ENCODE measurements at places on chromosomes 16 and 17.

- H3K4me1 ChIP-seq: peaks cover 89% of the 10 kb centered on the region
- H3K27me3 ChIP-seq: no peaks in the 10 kb centered on the region
- peak overlapping the region; percentile 80 for H3K27ac ChIP-seq
- DNase-seq: peak; percentile 84
- no peaks in the 10 kb centered on the region for H3K36me3 ChIP-seq
Observed at GRCh38 chr16:66521951-66522771, 27.8 kb downstream of the TK2 start.

DNA sequence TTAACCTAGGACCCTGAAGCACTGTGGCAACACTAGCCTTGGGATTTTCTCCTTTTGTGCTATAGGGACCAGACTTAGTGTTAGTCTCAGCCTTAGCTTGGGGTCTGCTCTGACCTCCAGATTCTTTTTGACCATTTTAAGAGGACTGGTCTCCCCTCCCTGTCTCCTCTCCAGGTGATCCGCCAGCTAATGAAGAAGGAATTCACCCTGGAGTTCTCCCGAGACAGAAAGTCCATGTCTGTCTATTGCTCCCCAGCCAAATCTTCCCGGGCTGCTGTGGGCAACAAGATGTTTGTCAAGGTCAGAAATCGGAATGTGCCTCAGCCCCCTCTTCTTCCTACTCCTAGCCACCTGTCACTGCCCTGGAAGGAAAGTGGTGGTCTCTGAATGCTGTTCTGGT is 19.5 kb downstream of the ATP2A1 start:
- peaks cover 7% of the 10 kb centered on the region for H3K4me1 ChIP-seq
- DNase-seq: no peak
- H3K4me3 ChIP-seq: no peak overlapping the region
- no peaks in the 10 kb centered on the region for H3K27me3 ChIP-seq

DNA sequence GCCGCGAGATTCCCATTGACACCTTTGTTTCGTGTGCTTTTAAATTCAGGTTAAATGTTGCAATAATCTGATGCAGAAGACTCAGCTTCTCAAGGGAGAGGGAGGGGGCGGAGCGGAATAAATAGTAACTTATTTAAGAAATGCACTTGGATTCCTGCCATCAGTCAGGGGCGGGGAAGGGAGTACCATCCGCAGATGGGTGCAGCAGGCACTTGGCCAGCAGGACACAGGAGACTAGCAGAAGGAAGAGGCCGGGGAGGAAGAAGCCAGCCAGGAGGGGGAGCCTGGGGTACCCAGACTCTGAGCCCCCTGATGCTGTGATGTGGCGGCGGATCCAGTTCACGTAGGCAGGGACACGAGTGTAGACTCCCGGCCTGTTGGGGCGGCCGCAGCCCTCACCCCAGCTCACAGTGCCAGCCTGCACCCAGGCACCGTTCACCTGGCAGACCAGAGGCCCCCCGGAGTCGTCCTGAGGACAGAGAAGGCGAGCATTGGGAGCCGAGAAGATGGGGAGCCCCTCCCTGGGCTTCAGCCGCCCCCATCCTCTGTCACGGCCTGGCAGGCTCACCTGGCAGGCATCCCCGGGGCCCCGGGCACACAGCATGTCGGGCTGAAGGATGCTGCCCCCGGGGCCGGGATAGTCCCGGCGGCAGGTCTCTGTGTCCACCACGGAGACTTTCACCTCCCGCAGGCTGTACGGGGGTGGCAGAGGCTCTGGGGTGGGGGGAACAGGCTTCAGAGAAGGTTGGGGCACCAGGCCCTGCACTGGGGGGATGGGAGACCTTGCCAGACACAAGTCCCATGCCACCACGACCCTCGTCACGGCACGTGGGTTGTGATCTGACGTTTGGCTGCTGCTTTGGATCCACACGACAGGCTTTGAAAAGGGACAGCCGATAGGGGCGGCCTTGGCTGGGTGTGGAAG is 3.2 kb downstream of the TPSG1 start:
- no peaks in the 10 kb centered on the region for H3K36me3 ChIP-seq
- H3K4me1 ChIP-seq: no peaks in the 10 kb centered on the region
- no peak for DNase-seq

- DNase-seq: no peak
- no peaks in the 10 kb centered on the region for H3K27me3 ChIP-seq
- no peak overlapping the region for H3K4me3 ChIP-seq
Observed at GRCh38 chr17:46115699-46116098, 77.5 kb downstream of the KANSL1 start.

DNA sequence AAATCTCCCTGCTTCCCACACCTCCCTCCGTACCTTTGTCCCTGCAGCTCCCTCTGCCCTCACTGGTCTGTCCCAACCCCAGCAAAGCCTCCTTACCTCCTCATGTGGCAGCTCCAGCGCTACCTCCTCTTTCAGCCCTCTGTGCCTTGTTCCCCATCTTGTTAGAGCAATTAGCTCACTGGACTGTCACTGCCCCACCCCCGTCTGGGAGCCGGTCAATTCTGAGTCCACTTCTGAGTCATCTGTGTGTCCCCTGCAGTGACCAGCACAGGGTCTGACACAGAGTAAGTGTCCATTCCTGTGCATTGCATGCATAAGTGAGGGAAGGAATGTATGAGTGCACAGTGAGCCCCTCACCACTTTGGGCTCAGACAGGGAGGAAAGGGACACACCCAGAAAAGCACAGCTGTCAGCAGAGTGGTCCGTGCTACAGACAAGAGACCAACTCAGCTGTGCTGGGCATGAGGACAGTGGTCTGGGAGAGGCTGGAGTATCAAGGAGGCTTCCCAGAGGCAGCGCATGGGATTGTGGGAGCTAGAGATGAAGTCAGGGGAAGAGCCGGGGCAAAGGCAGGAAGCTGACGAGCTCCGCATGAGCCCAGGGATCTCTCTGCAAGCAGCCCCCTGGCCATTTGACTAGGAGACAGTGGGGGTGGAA is 45.9 kb downstream of the PITPNM3 start:
- no peaks in the 10 kb centered on the region for H3K4me1 ChIP-seq
- no peak overlapping the region for H3K27ac ChIP-seq
- no peak for DNase-seq
- no peaks in the 10 kb centered on the region for H3K27me3 ChIP-seq

DNA sequence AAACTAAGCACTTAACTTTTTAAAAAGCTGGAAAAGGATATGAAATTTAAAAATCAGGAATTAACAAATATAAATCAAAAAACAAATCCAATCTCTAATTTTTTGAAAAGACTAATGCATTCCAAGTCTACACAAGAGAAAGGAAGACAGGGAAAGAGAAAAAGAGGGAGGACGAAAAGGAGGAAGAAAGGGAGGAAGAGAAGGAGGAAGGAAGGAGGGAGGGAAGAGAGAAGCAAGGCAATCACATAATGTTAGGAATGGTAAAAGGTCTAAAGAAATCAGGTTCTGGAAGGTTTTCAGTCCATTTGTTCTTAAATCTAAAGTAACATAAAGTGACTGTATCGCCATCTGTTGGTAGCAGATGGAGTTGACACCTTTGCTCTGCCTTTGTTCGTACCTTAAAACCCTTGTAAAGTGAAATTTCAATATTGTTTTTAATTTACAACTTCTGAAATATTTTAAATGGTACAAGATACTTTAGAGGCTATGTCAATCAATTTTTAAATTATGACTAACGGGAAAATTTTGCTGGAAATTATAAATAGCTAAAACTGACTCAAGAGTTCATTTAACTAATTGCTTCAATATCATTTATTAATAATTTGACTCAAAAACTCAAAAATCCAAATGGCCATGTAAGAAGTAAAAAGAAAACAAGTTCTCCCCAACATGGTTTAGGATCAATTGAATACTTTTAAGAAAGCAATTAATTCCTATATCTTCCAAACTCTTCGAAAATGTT is 20.4 kb upstream of the CDYL2 start:
- no peak overlapping the region for H3K27ac ChIP-seq
- H3K4me1 ChIP-seq: no peaks in the 10 kb centered on the region
- no peaks in the 10 kb centered on the region for H3K36me3 ChIP-seq
- DNase-seq: peak; percentile 41
- peaks cover 7% of the 10 kb centered on the region for H3K27me3 ChIP-seq

- no peak overlapping the region for H3K4me3 ChIP-seq
- peaks cover 8% of the 10 kb centered on the region for H3K4me1 ChIP-seq
- H3K36me3 ChIP-seq: peaks cover 11% of the 10 kb centered on the region
- no peak overlapping the region for H3K27ac ChIP-seq
- DNase-seq: no peak
Observed at GRCh38 chr16:88540346-88540977, 29.7 kb upstream of the ZC3H18 start.

DNA sequence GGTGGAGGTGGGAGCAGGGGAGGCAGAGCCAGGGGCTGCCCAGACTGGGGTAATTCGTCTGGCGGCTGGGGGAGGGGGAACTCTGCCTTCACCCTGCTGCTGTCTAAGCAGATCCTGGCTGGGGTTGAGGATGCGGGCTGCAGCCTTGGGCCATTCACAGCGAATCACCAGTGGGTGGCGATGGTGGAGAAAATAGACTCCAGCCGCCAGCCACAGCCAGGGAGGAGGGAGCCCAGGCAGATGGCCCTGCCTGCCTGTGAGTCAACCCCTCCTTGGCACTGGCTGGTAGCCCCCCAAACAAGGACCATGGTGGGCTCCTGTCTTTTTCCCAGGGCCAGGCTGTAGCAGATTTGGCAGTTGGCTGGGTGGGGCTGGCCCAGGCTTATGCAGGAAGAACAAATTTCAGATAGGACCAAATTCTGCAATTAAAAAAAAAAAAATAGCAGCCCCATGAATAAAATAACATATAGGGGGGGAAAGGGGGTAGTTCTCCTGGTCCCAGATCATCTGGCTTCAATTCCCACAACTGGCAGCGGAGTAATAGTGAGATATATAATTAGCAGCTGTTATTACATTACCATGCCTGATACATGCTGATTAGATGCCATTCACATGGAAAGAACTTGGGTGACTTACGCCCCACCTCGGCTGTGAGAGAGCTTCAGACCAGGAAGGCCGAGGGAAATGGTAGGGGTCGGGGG is 41.5 kb upstream of the CDH5 start:
- no peak overlapping the region for H3K27ac ChIP-seq
- peaks cover 15% of the 10 kb centered on the region for H3K27me3 ChIP-seq
- H3K36me3 ChIP-seq: no peaks in the 10 kb centered on the region
- H3K4me3 ChIP-seq: no peak overlapping the region

DNA sequence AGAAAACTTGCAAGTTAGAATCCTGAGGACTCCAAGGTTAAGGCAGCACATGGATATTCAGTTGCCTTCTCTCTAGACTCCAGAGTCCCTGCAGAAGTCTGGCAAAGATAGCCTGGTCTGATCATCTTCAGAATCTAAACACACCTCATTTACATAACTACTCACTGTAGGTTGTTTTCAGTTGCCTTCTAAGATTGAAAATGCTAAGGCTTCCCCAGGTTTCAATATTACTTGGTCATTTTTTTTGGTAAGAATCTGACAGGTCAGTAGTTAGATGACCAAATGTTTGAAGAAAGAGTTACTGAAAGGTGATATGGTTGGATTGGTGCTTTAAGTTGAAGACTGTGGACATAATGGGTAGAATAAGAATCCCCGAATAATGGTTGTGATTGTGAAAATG is 205.4 kb upstream of the KCNJ16 start:
- no peak overlapping the region for H3K4me3 ChIP-seq
- no peak for DNase-seq
- no peak overlapping the region for H3K27ac ChIP-seq
- no peaks in the 10 kb centered on the region for H3K27me3 ChIP-seq
- no peaks in the 10 kb centered on the region for H3K36me3 ChIP-seq

DNA sequence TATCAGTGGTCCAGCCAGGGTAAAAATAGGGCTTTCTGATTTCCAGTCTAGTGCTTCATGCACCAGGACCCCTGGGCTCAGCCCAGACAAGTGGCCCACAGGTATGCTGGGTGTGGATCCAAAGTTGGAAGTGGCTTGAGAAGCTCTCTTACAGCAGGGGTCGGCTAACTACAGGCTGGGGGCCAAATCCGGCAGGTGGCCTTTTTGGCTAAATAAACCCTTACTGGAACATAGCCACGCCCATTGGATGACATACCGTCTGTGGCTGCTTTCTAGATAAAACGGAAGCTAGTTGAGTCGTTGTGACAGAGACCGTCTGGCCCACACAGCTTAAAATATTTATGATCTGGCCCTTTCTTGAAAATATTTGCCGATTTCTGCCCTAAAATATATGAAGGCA is 119.0 kb upstream of the CDC42EP4 start:
- H3K36me3 ChIP-seq: no peaks in the 10 kb centered on the region
- H3K4me1 ChIP-seq: peaks cover 4% of the 10 kb centered on the region
- no peaks in the 10 kb centered on the region for H3K27me3 ChIP-seq
- H3K4me3 ChIP-seq: no peak overlapping the region
- DNase-seq: no peak

DNA sequence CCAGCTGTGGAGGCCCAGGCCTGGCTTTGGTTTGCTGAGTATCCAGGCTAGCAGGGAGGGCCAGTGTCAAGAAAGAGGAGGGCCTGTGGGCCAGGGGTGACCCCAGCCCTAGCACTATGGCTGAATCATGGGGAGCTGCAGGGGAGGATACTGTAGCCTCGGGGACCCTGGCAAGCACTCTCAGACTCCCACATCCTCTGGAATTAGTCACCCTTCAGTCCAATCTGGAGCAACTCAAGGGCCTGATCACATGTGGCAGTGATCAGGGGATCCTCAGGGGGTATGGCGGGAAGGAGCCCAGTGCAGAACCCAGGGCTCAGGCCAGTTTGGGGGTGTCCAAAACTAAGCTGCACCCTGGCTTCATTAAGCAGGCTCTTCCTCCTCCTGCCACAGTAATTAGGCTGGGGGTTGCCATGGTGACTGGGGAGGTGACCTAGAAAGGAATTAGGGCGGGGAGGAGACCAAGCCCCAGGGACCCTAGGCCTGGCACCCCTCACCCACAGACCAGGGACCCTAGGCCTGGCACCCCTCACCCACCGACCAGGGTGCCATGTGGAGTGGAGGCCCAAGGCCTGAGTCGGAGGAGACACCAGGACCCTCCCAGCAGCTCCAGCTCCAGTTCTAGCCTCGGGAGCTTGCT is 5.8 kb downstream of the NLGN2 start:
- H3K4me1 ChIP-seq: peaks cover 5% of the 10 kb centered on the region
- no peak for DNase-seq
- H3K36me3 ChIP-seq: no peaks in the 10 kb centered on the region

GRCh38 chr17:6501359-6501758 is 55.0 kb downstream of the PITPNM3 start:
- H3K4me1 ChIP-seq: peaks cover 5% of the 10 kb centered on the region
- DNase-seq: no peak
- no peak overlapping the region for H3K27ac ChIP-seq
- no peak overlapping the region for H3K4me3 ChIP-seq
- H3K27me3 ChIP-seq: peaks cover 5% of the 10 kb centered on the region

- peaks cover 41% of the 10 kb centered on the region for H3K27me3 ChIP-seq
- no peaks in the 10 kb centered on the region for H3K4me1 ChIP-seq
- H3K27ac ChIP-seq: no peak overlapping the region
- no peak for DNase-seq
- no peaks in the 10 kb centered on the region for H3K36me3 ChIP-seq
Observed at GRCh38 chr16:48810803-48811453, 200.9 kb upstream of the N4BP1 start.

- DNase-seq: no peak
- peaks cover 4% of the 10 kb centered on the region for H3K27me3 ChIP-seq
Observed at GRCh38 chr17:57242148-57242547, 14.2 kb upstream of the MSI2 start.

GRCh38 chr17:74325376-74325742 is 667 bp upstream of the KIF19 start:
- peak overlapping the region; percentile 62 for H3K4me3 ChIP-seq
- no peak for DNase-seq
- H3K27ac ChIP-seq: no peak overlapping the region

GRCh38 chr17:35006961-35007360 is 26.6 kb downstream of the LIG3 start:
- peak overlapping the region; percentile 65 for H3K27ac ChIP-seq
- H3K4me1 ChIP-seq: no peaks in the 10 kb centered on the region
- H3K36me3 ChIP-seq: peaks cover 71% of the 10 kb centered on the region
- H3K4me3 ChIP-seq: no peak overlapping the region
- H3K27me3 ChIP-seq: no peaks in the 10 kb centered on the region

GRCh38 chr16:630249-630814 is 453 bp upstream of the WFIKKN1 start:
- H3K27me3 ChIP-seq: no peaks in the 10 kb centered on the region
- H3K4me3 ChIP-seq: no peak overlapping the region
- peaks cover 9% of the 10 kb centered on the region for H3K4me1 ChIP-seq
- no peaks in the 10 kb centered on the region for H3K36me3 ChIP-seq
- H3K27ac ChIP-seq: no peak overlapping the region

Measured in naive thymus-derived CD8-positive, alpha-beta T cell (primary cell).